Cardiac muscle cell (in vitro differentiated cells and primary cell): ENCODE measurements at places on chromosomes 2 and 18. TPM values are rescaled to one million over a fixed set of nuclear protein-coding genes. Genes with fewer than 3 reads are reported as not detected.

Gene CNDP1
- 1.6 TPM in 1 of 2 replicates, not detected in the other for total RNA-seq

Gene CFC1
- total RNA-seq = 48.4 and 59.1 TPM in 2 replicates

Gene TEX44
- total RNA-seq = not detected in 2 replicates

Gene SPP2
- total RNA-seq = not detected in 2 replicates

Gene GALNT14
- 1.1 and 1.2 TPM in 2 replicates for total RNA-seq

Gene IL37
- not detected in 2 replicates for total RNA-seq

Gene EPC2
- total RNA-seq = 12.1 and 14.0 TPM in 2 replicates
